ENCODE measurements at places on chromosomes 13 and 19.

GRCh38 chr13:99514801-99515200 is 13.5 kb downstream of the TM9SF2 start:
- DNase-seq, result no peak

DNA sequence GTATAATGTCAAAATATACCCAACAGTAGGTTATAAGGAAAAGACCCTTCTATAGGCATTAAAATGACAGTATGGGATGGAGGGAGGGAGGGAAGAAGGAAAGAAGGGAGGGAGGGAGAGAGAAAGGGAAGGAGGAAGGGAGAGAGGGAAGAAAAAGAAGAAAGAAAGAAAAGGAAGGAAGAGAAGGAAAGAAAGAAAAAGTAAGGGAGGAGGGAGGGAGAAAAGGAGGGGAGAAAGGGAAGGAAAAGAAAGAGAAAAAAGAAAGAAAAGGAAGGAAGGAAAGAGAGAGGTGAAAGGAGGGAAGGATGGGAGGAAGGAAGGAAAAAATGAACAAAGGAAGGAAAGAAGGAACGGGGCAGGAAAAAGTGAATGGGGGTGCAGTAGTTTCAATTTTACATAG is 35.3 kb upstream of the CACNA1A start:
- no peak for DNase-seq

GRCh38 chr13:28325022-28325421 is 169.9 kb downstream of the FLT1 start:
- DNase-seq, result no peak

DNA sequence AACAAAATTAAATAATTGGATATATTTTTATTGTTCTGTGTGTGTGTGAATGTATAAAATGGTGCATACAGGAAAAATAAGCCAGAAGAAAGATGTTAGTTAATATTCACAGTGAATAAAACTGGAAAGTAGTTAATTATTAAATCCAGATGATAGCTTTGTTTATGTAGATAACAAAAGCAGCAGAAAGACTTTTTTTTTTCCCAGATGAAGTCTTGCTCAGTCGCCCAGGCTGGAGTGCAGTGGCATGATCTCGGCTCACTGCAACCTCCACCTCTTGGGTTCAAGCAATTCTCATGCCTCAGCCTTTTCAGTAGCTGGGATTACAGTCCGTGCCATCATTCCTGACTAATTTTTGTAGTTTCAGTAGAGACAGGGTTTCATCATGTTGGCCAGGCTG is 140.1 kb downstream of the ZNF486 start:
- no peak for DNase-seq

GRCh38 chr13:47837906-47838305 is 163.2 kb downstream of the SUCLA2 start:
- no peak for DNase-seq

GRCh38 chr19:8090950-8091349 is 38.4 kb downstream of the CCL25 start:
- no peak for DNase-seq

DNA sequence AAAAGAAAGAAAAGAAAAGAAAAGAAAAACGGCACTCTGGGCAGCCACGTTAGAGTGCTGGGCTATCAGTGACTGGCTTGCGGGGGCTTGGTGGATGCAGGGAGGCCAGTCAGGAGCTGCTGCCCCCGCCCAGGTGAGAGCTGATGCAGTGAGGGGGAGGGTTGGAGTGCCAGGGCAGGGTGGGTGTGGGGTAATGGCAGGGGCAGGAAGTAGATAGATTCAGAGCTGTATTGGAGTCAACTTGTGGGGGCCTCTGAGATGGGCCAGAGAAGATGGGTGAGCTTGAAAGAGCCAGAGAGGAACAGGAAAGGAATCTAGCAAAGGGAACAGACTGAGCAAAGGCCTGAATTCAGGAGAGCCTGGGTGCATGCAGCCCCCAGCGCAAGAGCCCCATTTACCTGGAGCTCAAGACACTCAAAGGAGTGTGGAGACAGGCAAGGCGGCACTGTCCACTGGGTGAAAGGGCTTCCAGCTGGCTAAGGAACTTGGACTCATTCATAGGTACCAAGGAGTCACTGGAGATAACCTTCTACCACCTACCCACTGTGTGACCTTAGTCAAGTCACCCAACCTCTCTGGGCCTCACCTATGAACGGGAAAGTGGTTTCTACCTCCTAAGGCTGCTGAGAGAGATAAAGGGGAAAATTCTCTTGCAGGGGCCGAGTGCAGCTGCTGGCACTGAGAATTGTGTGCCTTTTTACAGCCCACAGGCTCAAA is 20.2 kb downstream of the VSTM2B start:
- DNase-seq, result no peak

- DNase-seq, result no peak
Measured at GRCh38 chr13:27977476-27978300, 8.6 kb upstream of the CDX2 start.

- DNase-seq, result no peak
Measured at GRCh38 chr13:91228940-91229339, 118.5 kb upstream of the MIR17HG start.

DNA sequence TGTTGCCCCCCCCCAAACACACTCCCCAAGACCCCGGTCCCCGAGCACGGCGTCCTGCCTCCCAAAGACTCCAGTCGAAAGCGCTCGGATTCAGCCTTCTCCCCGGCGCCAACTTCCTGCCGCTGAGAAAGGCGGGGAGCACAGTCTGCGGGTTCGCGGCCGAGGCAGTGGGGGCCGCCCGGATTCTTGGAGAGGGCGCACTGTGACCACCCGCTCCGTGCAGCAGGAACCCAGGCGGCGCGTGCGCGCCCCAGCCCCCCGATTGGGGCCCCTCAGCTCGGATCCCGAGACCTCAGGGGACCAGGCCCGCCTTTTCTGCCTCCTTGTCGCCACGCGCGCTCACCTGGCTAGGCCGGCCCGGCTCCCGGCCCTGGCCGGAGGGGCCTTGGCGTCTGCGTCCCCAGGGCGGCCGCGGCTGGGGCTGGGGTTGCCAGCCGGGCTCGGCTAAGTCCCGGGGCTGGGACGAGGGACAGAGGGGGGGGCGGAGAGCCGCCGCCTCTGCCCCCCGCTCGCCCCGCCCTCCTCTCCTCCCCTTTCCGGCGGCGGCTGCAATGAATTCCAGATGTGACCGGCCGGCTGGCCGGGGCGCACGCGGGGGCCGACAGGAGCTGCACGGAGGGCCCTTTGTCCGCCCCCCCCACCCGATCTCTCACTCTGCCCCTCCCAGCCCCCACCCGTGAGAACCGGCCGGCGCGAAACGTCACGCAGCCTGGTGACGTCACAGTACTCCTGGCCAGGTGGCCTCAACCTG is at the start of gene S1PR2:
S1PR2 (minus strand) TSS at position 471 of the 751 bp plus-strand sequence. CDS start 6,426 bp downstream, outside the sequence.
- peak; percentile 45 for DNase-seq

- DNase-seq, result no peak
Measured at GRCh38 chr19:15419413-15420025, 731 bp upstream of the AKAP8L start.

- DNase-seq, result no peak
Measured at GRCh38 chr13:84470528-84470927, 588.3 kb upstream of the SLITRK1 start.
